ENCODE measurements at places on chromosomes 11 and 22. TPM values are rescaled to one million over a fixed set of nuclear protein-coding genes. Genes with fewer than 3 reads are reported as not detected.

DNA sequence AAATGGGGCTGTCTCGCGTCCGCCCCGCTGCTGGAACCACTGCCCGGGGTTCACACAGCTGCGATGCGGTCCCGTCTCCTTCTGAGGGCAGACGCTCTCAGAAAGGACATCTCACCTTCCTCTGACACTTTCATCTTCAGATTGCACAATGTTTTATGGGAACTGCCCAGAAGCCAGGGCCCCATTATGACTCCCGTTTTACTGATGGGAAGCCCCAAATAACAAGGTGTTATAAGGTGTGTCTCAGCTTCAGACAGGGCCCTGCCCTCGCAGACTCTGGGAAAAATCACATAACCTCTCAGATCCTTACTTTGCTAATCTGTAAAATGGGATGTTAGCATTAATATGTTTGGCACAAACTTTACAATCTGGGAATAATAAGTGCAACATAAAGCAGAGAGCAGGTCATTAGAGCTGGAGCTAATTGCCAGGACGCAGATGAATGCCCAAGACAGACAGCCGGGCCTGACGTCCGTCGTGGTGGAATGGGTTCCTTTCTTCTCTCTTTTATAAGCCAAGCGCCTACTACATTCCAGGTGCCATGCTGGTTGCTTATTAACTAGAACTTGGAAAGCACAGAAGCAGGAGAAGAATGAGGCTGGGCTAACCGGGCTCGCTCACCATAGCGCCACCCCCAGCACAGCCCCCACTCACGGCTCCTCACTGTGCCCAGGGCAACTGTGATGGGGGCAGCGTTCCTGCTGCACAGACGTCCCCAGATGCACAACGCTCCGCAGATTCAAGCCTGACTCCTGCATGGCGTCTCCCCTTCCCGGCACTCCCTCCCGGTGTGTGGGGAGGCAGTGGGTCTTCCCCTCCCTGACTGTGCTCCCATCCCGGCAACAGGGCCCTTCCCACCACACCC is 43.8 kb downstream of the TRMU start:
- DNase-seq, result peak; percentile 77
- H3K36me3 ChIP-seq, result no peaks in the 10 kb centered on the region

- no peaks in the 10 kb centered on the region for H3K36me3 ChIP-seq
- H3K27ac ChIP-seq, result no peak overlapping the region
- H3K4me1 ChIP-seq, result no peaks in the 10 kb centered on the region
- no peak for DNase-seq
- no peak overlapping the region for H3K4me3 ChIP-seq
Observed at GRCh38 chr11:39374963-39375698, 2084.3 kb downstream of the LRRC4C start.

DNA sequence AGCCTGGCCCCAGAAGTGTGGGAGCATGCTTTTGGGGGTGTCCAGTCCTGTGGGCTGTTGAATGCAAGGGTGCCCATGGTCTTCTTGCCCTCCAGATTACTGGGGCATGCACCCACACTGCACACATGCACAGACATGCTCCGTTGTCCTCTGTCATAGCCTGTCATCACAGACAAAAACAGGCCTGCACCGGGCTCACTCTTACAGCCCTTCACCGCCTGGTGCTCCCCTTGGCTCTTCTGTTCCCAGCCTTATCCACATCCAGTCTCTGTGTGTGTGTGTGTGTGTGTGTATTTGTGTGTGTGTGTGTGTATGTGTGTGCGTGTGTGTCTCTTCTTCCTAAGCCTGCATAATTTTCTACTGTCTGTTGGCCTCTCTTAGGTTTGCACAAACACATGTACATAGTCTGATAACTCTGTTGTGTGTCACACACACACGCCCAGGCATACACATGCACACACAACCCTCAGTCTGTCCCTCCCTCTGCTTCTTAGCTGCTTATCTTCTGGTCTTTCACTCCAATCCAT is 23.4 kb upstream of the NECTIN1 start:
- H3K27me3 ChIP-seq, result no peaks in the 10 kb centered on the region
- DNase-seq, result no peak
- no peak overlapping the region for H3K27ac ChIP-seq
- no peaks in the 10 kb centered on the region for H3K36me3 ChIP-seq
- no peaks in the 10 kb centered on the region for H3K4me1 ChIP-seq

Gene KRTAP5-1
- not detected for total RNA-seq

DNA sequence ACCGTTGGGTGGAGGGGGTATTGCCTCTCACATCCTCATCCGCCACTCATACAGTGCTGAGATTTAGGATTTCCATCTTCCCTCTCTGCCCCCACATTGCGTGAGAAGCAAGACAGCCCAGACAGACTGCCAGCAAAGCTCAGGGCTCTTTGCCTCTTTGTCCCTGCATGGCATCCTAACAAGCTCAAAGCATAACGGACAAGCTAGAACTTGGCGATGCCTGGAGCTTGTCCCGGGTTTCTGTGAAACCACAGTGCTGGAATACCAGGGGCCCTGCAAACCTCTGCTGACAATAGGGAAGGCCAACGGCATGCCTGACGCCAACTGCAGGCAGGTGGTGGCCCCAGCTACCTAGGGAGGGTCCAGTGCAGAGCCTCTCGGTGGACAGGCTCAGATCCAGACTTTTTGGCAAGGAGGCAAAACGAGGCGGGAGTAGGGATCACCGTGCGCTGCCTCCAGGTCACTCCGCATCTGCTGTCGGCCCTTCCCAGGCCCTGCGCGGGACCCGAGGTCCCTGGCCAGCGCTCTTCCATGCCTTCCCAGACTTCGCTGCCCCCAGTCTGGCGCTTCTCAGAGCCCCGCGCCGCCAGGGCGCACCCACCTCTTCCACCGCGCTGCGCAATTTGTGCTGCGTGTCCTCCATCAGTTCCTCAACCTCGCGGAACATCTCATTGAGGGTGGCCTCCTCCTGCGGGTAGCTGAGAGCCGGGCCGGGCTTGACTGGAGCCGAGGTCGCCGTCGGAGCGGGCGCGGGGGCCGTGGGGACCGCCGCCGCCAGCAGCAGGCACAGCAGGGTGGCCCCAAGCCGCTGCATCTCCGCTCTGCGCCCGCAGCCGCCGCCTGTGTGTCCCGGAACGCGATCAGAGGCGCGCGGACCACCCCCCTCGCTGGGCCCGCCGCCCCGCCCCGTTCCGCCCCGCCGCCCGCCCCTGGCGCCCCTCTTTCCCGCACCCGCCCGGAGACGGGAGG is at the start of gene DKK3:
Gene DKK3 (minus strand): TSS at position 858 of the 969 bp plus-strand sequence. CDS start 44 bp downstream, at position 814.
- no peaks in the 10 kb centered on the region for H3K36me3 ChIP-seq
- H3K4me3 ChIP-seq, result peak within 1 kb of the TSS; percentile 28
- no peak within 1 kb of the TSS for H3K27ac ChIP-seq
- H3K27me3 ChIP-seq, result no peaks in the 10 kb centered on the region
- no peak for DNase-seq

DNA sequence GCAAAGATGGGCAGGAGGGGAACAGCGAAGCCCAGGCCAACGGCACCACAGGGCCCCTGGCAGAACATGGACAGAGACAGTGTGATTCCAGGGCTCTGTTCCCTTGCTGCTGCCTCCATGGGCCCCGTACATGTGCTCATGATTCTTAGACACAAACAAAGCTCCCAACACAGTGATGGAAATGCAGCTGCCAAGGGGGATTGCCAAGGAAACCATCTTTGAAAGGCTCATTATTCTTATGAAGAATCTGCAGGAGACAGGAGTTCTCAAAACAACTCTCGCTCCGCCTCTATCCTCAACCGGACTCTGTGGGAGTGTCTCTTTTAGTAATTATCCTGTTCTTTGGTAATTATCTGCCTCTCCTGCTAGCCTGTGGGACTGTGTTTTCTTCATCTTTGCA is 32.2 kb downstream of the SERPINH1 start:
- no peaks in the 10 kb centered on the region for H3K36me3 ChIP-seq
- H3K27me3 ChIP-seq, result no peaks in the 10 kb centered on the region
- no peaks in the 10 kb centered on the region for H3K4me1 ChIP-seq
- H3K4me3 ChIP-seq, result no peak overlapping the region

DNA sequence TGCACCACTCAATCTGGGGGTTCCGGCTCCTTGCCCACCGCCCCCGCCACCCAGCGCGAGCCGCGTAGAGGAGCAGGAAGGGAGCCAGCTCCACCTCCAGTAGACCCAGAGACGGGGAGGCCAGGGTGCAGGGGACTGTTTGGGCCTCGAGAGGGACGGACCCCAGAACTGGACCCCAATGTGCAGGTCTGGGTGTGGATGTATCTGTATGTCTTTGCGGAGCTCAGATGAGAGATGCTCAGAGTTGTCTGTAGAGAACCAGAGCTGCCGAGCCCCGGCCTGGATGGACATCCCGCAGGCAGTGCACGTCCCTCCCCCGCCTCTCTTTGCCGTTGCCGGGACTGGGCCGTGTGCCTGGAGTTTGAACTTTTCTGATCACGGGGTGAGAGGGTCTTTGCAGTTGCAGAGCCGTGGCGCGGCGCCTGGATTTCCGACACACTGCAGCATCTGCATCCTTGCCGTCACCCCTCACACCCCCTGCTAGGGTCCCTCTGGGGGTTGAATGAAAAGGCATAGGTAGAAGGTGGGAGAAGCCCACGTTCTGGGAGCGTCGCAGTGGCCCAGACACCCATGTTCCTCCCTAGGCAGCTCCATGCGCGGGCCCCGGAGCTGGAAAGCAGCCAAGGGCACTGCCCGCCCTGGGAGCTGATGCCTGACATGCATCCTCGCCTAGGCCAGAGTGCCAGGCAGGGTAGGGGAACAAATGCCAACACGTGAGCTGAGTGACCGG is 105.2 kb downstream of the KCNQ1 start:
- no peaks in the 10 kb centered on the region for H3K36me3 ChIP-seq
- no peak overlapping the region for H3K4me3 ChIP-seq
- DNase-seq, result peak; percentile 55

DNA sequence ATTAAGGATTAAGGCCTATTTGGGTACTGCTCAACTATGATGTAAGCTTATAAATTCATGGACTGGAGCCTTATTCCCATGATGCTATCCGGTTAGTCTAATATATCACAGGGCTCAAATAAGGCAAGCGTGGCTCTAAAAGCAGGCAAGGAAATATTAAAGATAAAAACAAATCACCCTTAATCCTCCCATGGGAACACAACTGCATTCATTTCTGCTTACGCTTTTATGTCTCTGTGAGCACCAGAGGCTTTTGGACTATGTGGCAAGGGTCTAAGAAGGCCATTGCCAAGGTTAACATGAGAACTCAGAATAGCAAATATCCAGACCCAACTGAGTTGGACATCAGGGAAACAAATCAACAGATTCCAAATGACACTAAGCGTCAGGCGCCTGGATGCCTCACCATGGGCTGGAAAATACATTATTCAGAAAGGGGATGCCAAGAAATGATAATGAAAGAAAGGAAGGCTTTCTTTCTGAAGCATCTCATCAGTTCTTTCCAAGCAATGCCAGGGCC is 138.1 kb downstream of the SLC1A2 start:
- no peaks in the 10 kb centered on the region for H3K36me3 ChIP-seq
- no peak for DNase-seq
- no peaks in the 10 kb centered on the region for H3K4me1 ChIP-seq
- no peaks in the 10 kb centered on the region for H3K27me3 ChIP-seq
- no peak overlapping the region for H3K4me3 ChIP-seq

Gene OR9G4
- total RNA-seq, result not detected

- H3K27me3 ChIP-seq, result no peaks in the 10 kb centered on the region
- no peaks in the 10 kb centered on the region for H3K4me1 ChIP-seq
- DNase-seq, result no peak
- H3K36me3 ChIP-seq, result no peaks in the 10 kb centered on the region
Observed at GRCh38 chr11:120694726-120695125, 183.2 kb downstream of the GRIK4 start.

GRCh38 chr22:38260761-38261681 is 11.8 kb downstream of the TMEM184B start:
- H3K27me3 ChIP-seq, result no peaks in the 10 kb centered on the region
- no peaks in the 10 kb centered on the region for H3K36me3 ChIP-seq
